GM13977 (cell line): ENCODE measurements at places on chromosomes 7 and 10.

GRCh38 chr7:21276471-21277035 is 151.3 kb upstream of the SP4 start:
- no peak for DNase-seq

DNA sequence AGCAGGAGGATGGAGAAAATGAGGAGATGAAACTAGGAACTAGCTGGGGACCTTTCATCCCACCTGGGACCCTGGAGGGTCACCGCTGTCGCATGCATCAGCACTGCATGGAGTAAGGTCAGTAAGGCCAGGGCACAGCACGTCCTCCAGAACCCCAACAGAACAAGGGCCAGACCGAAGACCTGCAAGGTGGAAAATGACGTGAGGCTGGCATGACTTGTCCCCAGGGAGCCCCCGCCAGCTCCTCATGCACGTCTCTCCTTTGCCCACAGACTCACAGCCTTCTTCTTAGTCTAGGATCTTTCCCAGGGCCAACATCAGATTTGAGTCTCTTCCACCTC is 4.7 kb downstream of the ZNF488 start:
- DNase-seq, result no peak

GRCh38 chr10:106740-107139 is 28.5 kb upstream of the ZMYND11 start:
- DNase-seq, result no peak

DNA sequence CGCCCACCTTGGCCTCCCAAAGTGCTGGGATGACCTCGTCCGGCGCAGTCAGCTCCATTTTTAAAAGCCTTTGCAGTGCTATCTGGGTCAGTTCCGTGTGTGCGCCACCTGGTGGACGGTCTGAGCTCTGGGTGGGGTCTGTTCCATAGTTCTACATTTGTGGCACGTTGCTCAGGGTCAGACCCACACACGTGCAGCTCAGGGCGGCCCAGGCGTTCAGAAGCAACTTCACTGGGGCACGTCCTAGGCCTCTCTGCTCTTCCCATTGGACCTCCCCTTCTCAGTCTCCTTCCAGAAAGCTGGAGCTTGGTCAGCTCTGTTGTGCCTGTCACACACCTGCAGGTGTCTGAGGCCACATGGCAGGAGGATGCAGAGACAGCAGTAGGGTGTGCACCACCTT is 137.9 kb downstream of the DNAJB6 start:
- no peak for DNase-seq

GRCh38 chr7:148684289-148684830 is 14.3 kb upstream of the CUL1 start:
- DNase-seq, result no peak

GRCh38 chr7:155260498-155260872 is 37.2 kb upstream of the INSIG1 start:
- DNase-seq, result no peak

DNA sequence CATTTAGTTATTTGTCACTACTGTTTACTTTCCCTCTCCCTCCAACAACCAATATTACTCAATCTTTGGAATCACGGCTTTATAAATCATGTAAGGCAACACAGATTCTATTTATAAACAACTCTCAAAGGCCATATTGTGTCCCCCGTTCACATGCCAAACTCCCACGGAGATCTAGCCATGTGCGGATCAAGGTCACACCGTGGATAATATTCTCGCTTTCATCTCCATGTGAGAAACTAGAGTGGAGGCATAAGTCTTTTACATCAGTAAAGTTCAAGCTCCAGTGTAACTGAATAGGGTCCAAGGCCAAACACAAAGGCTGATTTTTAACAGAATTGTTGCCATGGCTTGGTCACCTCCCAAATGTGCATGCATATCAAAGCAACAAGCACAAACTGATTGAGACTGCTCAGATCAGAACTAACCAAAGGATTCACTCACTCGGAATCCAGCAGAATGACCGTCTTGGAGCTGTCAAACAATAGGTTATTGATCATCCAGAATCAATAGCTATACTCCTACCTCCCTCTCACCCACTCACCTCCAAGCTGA is 569.5 kb upstream of the LRRN3 start:
- no peak for DNase-seq

DNA sequence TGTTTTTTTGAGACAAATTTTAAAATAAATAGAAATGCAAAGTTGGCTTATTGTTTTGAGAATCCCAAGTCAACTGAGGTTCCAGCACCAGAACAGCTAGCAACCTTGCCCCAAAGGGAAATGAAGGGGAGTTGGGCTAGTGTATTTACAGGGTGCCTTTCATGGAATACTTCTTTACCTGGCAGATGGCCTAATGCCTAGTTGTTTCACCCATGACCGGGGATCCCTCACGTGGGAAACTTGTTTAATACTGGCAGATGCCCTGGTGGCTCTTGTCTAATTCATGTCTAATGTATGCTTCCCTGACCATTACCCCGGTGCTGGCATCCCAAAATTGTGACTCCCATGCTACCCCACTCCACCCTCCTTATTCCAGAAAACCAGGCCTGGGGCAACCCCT is 861.1 kb upstream of the ZWINT start:
- no peak for DNase-seq

DNA sequence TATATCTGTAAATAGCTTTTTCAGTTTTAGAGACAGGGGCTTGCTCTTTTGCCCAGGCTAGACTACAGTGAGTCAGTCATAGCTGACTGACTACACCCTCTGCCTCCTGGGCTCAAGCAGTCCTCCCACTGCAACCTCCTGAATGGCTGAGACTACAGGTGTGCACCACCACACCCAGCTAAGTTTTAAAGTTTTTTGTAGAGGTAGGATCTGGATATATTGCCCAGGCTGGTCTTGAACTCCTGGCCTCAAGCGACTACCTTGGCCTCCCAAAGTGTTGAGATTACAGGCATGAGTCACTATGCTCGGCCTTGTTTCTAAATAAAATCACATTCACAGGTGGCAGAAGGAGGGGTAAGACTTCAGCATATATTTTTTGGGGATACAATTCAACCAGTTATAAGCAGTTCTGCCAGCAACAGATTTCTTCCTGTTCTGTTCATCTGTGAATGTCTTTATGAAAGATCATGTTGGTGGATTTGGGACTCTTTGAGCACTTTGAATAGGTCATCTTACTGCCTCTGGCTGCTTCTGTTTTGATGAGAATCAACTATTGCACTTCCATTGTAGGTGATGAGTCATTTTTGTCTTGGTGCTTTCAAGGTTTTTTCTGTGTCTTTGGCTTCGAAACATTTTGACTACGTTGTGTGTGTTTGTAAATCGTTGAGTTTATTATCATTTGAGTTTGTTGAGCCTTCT is 15.7 kb downstream of the RBM33 start:
- DNase-seq, result peak; percentile 70

DNA sequence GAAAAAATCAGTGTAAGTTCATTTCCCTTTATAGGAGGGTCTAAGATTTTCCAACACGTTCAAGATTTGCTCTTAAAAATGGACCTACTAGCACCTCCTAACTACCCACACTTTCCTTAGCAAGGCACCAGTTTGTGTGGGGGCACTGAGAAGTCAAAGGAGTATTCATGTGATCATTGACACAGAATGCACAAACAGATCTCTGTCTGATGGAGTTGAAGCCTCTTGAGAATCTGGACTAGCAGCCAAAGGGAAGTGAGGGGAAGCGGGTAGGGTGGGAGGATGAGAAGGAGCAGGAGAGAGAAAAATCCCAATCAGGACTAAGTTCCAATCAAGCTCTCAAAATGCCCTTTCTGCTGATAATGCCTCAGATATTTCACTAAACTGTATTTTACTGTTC is 4.1 kb downstream of the MMS19 start:
- no peak for DNase-seq
